ENCODE measurements at places on chromosomes 5 and 9.

GRCh38 chr5:150562832-150563231, 54.9 kb downstream of the NDST1 start:
- peak; percentile 28 for DNase-seq

- DNase-seq, result peak; percentile 4
Measured at GRCh38 chr5:88279584-88279983, 10.9 kb upstream of the TMEM161B start.

DNA sequence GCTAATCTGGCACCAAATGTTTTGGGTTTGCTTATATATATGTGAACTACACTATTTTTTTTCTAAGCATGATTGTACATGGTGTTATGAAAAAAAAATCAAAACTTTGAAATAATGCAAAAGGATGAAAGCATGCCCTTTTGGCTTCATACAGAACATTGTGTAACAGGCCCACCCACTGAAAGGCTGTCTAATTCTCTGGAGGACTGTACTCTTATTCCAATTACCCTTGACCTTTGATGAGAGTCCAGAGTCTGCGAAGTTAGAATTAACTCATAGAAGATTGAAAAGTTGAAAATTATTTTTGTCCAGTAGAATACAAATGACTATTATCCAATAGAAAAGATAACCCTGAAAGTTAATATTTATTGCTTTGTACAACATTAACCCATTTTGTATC, 117.4 kb downstream of the ADAMTS12 start:
- DNase-seq, result no peak

DNA sequence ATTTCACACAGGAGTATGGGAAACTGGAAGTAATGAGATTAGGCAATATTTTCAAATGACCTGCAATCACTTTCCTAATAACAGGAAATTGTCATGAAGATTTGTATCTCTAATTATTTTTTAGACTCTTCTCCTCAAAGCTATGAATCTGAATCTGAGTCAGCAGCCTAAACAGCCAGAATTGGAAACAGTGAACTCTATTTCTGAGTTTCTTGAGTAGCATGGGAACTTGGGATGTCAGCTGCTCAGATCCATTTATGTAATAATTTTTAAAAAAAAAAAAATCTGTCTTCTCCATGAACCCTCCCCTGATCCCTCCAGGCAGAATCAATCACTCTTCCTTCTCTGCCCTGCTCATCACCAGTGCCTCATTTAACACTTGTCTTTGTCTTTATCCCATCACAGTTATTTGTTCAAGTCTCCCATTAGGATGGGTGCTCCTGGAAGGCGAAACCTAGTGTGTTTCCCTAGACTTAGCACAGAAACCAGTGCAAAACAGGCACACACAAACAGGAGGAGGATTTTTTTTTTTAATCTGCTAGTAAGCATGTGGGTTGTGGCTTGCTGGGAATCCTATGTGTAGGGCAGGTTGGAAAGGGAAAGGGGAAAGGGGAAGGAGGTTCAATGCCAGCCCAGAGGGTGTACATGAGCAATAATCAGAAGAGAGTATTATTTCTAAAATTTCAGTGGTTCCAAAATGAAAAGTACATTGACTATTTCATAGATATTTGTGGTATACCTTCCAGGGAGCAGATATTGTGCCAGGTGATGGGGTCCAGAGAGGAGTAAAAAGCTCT, 186.8 kb downstream of the TTLL11 start:
- peak; percentile 30 for DNase-seq

GRCh38 chr5:37791321-37791720, 48.5 kb downstream of the GDNF start:
- no peak for DNase-seq

DNA sequence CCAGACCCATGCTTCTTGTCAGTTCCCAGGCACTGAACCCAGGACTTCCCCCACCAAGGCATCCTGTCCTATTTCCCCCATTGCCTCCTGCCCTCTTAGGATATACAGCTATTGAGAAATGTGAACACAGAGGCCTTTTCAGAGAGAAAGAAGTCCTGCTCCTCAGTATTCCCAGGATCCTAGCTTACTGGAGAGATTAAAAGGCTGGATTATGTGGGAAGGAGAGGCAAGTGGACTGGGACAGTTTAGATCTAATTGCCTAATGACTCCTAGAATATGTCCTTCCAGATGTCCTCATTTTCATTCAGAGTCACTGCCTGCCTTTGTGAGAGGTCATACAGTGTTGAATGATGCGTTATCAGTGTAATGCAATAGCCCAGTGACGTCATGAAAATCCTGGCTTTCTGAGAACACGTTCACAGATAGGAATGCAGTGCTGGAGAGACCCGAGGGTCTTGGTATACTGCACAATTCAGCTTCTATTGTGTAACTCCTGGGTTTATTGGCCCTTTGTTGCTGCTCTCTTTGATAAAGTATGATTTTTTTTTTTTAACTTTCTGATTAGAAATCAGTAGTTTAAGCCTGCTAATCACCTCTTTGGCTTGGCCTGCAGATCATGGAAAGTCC, 26.2 kb downstream of the WWC1 start:
- DNase-seq, result peak; percentile 100

GRCh38 chr9:99977033-99977792, 70.8 kb downstream of the STX17 start:
- DNase-seq, result no peak

DNA sequence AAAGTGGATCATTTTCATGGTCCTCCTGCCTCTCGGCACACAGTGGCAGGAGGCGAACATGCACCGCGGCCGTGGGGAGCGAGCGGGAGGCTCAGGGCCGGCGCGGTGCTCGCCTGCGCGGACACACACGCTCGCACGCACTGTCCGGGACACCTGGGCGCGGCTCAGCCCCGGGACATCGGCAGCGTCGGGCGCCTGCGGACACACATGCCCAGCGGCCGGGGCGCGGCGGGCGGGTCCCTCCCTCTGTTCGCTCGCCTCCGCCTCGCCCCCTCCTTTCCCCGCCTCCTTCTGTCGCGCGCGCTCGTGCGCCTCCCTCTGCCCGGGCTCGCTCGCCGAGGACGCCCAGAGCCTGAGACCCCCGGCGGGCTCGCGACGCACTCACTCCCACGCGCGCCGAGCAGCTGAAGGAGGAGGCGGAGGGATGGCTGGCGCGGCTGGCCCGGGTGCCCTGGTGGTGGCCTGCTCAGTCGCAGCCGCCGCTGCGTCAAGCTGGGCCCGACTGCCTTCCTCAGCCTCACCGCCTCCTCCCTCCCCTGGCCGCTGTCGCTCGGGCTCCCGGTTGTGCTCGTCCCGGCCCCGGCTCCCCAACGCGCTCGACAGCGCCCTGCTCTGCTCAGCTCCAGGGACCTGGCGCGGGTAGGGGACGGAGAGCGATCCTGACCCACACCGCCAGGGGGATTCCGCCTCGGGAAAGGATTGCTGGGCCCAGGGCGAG, at the start of gene FRMD3:
FRMD3 (minus strand) TSS at position 230 of the 718 bp plus-strand sequence; CDS start at position 60, 170 bp downstream.
- peak; percentile 4 for DNase-seq

GRCh38 chr9:79603222-79603920, 31.6 kb downstream of the TLE4 start:
- DNase-seq, result no peak

- DNase-seq, result peak; percentile 52
Measured at GRCh38 chr9:26296910-26297572, 595.6 kb downstream of the CAAP1 start.

DNA sequence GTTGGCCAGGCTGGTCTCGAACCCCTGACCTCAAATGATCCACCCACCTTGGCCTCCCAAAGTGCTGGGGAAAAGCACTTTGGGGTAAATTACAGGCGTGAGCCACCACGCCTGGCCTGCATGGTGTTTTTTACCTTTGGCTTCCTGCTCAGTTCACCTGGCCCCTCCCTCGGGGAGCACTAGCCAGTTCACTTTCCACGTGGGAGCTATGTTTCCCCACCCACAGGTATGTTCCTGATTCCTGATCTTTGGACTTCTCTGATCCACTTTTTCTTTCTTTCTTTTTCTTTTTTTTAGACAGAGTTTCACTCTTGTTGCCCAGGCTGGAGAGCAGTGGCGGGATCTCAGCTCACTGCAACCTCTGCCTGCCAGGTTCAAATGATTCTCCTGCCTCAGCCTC, 15.8 kb downstream of the DAB2IP start:
- DNase-seq, result no peak
